ENCODE measurements at places on chromosomes 5 and 9.

DNA sequence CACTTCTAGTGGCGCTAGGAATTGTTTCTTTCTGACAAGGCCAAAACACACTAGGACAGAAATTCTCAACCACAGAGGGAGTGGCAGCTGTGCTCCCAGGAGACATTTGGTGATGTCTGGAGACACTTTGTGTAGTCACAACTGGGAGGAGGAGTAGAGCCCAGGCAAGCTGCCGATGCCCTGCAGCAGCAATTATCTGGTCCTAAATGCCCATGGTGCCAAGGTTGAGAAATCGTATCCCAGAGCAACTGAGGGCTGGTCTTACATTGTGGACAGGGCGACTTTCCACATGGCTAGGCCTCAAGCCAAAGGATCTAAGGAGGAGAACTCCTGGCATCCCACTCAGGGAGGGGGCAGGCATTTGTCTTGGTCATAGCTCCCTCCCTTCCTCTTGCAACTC, 259.9 kb downstream of the GADD45G start:
- DNase-seq, result no peak

- no peak for DNase-seq
Observed at GRCh38 chr5:178668579-178668978, 41.7 kb upstream of the CLK4 start.

GRCh38 chr5:115816226-115817081, at the start of gene CDO1:
Gene CDO1 (minus strand): TSS chr5:115816659. CDS start chr5:115816397, 262 bp downstream.
- peak; percentile 87 for DNase-seq

DNA sequence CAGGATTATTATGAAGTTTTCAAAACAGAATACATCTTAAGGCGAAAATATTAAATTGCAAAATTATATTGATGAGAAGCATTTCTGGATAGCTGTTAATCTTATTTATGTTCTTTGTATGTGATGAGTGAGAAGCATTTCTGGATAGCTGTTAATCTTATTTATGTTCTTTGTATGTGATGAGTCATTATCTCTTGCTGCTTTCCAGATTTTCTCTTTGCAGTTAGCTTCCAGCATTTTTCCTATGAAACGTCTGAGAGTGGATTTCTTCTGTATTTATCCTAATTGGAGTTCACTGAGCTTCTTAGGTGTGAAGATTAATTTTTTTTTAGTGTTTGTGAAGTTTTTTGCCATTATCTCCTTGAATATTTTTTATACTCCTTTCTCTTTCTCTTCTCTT, 8.2 kb downstream of the TMEM232 start:
- no peak for DNase-seq

DNA sequence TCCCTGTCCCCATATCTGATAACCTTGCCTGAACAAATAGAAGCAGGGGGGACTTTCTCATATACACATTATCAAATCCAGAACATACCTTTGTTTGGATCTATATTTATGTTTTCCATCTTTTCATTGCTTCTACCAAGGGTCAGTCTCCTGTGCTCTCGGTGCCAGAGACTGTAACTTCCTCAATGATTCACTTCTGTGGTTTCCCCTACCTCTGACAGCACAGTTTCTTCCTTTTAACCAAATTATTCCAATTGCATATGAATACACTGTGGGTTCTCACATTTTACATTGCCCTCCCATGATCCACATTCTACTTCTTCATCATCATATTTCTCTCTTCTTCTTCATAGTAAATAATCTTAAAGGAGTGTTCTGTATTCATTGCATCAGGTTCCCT, 32.2 kb downstream of the NMUR2 start:
- DNase-seq, result no peak

- peak; percentile 89 for DNase-seq
Observed at GRCh38 chr5:172939611-172940267, 19.5 kb upstream of the RPL26L1 start.

DNA sequence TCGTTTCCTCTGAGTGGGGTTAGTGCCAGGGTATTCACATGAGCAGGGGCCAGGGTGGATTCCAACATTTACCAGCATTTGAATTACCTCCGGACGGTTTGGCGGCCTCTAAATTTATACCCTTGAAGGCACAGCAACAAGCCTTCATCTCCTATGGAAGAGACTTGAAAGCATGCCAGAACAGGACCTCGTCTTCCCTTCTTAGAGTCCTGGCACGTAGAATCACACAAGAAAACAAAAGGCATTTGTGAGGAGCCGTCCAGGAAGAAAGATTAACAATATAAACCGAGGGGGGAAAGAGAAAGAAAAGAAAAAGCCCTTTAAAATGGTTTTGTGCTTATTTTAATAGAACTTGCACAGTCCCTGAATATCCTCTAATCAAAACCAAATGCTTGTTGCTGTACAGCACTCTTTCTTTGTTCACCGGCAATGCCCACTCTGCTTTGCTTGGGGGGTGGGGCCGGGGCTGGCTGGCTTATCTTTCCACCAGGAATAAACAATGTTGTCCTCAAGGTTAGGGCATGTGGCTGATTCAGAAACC, 575.8 kb upstream of the ZNF462 start:
- DNase-seq, result no peak

- no peak for DNase-seq
Observed at GRCh38 chr5:51214746-51215145, 168.5 kb upstream of the ISL1 start.

GRCh38 chr5:124730381-124730780, 16.1 kb downstream of the ZNF608 start:
- no peak for DNase-seq

DNA sequence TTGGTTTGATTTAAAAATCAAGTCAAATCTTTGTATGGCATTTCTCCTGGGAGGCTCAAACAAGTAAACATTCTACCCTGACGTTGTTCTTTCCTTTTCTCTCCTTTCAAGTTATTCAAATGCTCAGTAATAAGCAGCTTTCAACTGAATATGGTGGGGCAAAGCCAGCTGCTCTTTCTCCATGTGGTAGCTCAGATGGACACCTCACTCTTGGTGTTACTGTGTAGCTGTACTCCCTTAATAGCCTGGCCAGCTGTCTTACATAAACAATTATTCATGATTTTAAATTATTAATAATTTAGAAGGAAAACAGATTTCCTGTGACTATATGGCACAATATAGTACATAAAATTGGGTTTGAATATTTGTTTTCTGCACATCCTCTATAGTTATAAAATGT, 165.2 kb downstream of the PDE4D start:
- DNase-seq, result no peak

GRCh38 chr5:104512063-104512825, 949.7 kb upstream of the NUDT12 start:
- no peak for DNase-seq
